ENCODE measurements at places on chromosomes 12 and 14. TPM values are rescaled to one million over a fixed set of nuclear protein-coding genes. Genes with fewer than 3 reads are reported as not detected.

The FAM90A1 gene
- 0.14 TPM for total RNA-seq

The PTPRQ gene
- not detected for total RNA-seq

The CLEC4C gene
- total RNA-seq = not detected

- DNase-seq = no peak
These were observed 3.2 kb upstream of the MGST1 start for GRCh38 chr12:16344269-16344668.

- no peak for DNase-seq
These were observed 153.5 kb upstream of the USP15 start for GRCh38 chr12:62106547-62107185.

Data from activated T-helper 2 cell treated with anti-CD3 and anti-CD28 coated beads, Interferon-gamma antibody, Interleukin-2, Interleukin-4, amounts not matched to agents 10 μg/mL and 5 μg/mL and 100 μg/mL, durations not matched to agents 14 hours and 24 hours and 36 hours (primary cell).